Kidney epithelial cell (primary cell): ENCODE measurements at places on chromosomes 6 and 20. TPM values are rescaled to one million over a fixed set of nuclear protein-coding genes. Genes with fewer than 3 reads are reported as not detected.

DNA sequence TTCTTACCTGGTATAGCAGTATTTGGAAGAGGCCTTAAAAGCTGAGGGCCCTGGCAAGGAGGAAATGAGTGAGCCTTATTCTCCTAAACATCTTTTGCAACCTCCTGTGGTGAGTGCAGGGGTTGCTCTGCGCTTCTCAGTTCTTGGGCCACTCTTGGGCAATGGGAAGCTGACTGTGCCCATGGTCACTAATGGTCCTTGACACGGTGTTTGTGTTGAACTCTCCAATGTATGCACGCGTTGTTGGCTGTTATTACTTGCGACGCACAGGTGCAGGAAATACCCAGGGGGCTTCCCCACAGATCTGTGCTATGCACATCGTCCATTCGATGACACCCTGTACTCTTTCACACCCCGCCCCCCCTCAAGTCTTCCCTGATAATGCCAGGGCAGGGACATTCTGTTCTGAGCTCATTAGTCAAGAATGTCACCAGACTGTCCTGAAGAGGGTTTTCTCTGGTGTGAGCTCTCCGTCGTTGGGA is 79.7 kb downstream of the EDN1 start:
- DNase-seq, result no peak

Gene RBBP8NL
- 0.34 TPM in 1 of 2 replicates, not detected in the other for total RNA-seq

GRCh38 chr20:62928246-62928939 is 2.1 kb upstream of the DIDO1 start:
- DNase-seq, result no peak

Gene AGER
- total RNA-seq, result 0.25 and 2.7 TPM in 2 replicates

DNA sequence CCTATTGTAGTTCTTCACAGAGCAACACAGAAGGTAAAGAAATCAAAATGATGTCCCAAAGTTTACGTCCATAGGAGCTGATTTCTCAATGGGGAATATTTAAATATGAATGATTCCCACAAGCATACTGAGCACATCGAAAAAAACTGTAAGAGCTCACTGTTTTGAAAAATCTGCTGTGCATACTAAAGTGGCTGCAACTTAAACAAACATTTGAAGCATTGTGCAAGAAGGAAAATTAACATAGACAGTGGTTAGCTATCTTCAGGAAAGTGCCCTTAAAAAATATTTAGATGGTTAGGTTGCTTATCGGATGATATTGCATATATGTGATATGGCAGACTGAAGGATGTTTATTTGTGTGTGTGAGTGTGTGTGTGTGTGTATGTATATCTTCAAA is 747.6 kb downstream of the RFPL4B start:
- DNase-seq, result no peak

DNA sequence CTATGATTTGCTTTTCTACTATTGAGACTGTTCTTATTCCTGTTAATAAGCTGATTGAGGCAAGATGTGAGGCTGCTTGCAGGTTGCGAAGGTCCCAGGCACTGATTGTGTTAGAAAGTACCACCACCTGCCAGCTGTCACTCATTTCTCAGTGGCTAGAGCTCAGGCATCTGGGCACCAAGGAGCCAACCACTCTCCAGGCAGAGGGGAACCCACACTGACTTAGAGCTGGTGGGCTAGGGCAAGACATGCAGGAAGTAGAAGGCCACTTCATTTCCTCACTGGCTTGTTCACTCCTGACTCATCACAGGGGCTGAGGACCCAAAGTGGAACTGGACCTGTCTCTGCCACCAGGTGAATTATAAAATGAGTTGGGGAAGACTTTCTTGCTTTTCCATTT is 7.8 kb upstream of the DLL1 start:
- no peak for DNase-seq

Gene DNAH8
- not detected in 2 replicates for total RNA-seq
